ENCODE measurements at places on chromosomes 5 and 9.

DNA sequence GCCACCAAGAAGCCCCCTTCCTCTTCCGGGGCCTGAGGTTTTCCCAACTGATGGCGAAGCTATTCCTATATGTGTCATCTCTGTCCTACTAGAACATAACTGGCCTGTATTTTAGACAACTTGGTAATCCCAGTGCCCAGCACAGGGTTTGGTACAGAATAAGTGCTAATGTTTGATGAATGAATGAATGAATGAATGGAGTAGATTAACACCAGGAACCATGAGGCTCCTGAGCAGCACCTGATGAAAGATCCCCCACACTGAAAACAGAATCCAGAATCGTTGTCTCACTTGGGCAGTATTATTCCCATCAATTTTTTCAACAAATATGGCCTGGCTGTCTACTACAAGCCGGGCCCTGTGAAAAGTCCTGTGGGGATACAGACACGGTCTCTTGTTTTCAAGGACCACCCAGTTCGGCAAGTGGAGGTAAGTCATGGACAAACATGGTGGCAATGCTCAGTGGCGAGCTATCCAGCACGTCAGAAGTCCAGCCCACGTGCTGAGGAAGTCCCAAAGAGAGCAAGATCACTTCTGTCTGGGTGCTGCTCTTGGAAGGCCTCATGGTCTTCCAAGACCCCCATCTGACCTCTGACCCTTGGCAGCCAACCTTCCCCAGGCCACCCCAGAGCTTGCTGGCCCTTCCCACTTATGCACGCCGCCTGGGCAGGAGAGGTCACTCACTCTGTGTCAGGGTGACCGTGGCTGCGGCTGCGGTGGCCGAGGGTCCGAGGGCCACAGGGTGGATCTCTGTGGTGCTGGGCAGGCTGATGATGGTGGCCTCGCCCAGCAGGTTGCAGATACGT lies 1.0 kb downstream of the NAIF1 start:
- DNase-seq = no peak

- no peak for DNase-seq
Measured at GRCh38 chr9:118463419-118463818, 759.2 kb downstream of the TLR4 start.

DNA sequence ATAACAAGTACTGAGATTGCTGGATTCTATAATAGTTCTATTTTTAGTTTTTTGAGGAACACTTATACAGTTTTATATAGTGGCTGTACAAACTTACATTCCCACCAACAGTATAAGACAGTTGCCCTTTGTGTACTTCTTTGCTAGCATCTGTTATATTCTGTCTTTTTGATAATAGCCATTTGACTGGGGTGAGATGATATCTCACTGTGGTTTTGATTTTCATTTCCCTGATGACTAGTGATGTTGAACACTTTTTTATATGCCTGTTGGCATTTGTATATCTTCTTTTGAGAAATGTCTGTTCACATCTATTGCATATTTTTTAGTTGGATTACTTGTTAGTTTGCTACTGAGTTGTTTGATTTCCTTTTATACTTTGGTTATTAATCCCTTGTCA lies 204.1 kb upstream of the SMC2 start:
- no peak for DNase-seq

DNA sequence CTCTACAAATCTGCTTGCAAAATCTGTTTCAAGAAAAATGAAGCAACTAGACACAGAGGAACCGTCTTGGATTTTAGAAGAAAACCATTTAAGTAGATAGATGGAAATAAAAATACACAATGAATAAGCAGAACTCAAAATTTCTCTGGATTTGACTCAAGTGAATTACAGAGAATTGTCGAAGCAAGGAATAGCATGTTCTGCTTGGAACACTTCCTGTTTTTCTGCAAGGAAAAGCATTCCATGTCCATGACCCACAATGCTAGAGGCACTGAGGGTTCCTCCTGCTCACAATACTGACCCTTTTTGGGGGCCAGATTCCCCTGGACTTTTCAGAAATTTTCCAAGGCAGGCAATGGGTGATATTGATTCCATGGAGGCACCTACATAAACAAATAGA lies 29.8 kb downstream of the PRUNE2 start:
- no peak for DNase-seq

DNA sequence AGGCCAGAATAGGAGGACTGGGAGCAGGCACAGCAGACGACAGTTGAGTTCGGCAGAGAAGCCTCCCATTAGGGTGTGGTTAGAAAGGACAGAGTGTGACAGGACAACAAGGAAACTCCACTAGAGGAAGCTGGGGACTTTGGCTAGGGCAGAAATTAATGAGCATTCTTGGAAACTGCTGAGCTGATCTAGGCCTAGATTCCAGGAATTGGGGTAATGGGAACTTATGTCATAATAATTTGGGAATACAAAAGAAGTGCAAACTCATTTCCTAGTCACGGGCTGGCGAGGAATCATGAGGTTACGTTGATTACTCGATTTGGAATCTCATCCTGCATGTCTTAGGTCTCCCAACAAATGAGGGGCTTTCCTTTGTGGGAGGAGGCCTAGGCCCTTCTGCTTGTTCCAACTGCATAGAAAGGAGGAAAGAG lies 144.6 kb upstream of the RPS23 start:
- no peak for DNase-seq

GRCh38 chr5:31537851-31538250 lies 5.8 kb downstream of the C5orf22 start:
- DNase-seq = no peak

GRCh38 chr5:118548761-118549720 lies 439.3 kb downstream of the DTWD2 start:
- no peak for DNase-seq

- DNase-seq = no peak
Measured at GRCh38 chr5:75089137-75089536, 36.8 kb upstream of the GCNT4 start.

- DNase-seq = no peak
Measured at GRCh38 chr9:77440057-77440456, 208.1 kb downstream of the GNA14 start.

- no peak for DNase-seq
Measured at GRCh38 chr5:21791304-21791703, 1061.8 kb downstream of the CDH12 start.

DNA sequence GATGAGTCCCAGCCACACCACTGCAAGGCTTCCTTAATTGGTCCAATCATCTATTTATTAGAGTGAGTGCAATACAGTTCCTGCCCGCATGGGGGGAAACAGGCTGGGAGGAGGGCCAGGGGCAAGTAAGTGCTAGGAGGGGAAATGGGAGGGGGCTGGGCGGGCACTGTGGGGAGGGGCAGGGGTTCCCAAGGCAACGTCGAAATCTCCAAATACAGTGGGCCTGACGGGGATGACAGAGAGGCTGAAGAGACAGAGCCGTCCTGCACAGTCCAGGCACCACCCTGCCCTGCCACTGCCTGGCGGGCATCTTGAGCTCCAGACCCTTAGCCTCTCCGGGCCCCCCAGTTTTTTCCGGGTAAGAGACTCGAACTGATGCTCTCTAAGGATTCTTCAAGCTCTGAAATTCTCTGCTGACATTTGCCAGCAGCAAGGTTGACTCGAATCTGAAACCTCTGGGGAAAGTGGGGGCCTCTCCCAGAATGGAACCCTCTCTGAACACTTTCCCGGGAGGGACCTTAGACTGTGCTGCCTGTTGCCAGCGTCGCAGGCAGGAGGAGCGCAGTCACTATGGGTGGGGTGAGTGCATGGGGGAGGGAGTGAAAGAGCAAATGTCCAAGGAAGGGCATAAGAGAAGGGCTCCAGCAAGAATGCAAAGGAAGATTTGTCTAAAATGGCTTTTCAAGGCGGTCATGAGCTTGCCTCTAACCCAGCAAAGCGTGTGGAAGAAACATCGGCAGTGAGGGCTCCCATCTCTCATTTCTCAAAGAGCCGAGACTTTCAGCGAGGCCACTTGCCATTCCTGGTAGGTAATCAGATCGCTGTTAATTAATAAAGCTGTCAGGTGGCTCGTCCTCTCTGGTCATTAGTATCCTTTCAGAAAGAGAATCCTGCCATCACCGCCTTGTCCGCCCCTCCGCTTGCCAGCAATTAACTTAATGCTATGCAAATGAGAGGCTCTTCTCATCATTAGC lies 99.0 kb downstream of the GTF3C4 start:
- DNase-seq = peak; percentile 52

DNA sequence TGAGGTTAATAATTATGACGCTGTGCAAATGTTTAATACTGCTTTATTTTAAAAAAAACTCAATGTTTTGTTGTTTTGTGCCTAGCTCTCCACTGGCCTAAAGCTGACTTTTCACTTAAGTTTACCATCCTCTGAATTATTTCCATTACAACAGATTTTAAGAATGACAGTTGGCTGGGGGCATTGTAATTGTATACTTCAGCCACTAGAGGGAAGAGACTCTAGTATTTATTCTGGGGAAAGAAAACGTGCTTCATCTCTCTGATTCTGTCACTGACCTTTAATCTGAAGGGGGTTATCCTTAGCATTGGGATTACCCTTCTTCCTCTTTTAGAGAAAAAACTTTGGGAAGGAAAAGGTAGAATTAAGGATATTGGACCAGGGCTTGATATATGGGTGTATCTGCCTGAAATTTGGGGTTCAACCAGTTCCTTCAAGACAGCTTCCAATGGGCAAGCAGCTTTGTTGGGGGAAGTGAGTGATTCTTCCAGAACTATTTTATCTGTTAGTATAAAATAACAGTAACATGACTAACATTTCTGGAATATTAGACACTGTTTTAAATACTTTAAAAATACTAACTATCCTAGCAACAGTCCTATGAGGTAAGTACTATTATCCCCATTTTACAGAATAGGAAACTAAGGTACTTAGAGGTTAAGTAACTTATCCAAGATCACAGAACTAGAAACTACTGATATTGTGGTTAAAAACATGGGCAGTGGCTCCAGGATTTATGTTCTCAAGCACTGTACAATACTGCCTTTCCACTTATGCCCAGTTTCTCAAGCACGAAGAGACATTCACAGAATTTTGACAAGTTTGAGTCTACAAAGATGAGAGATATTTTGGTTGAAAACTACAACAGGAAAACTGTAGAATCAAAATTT lies 208.4 kb downstream of the CD180 start:
- DNase-seq = no peak

- DNase-seq = no peak
Measured at GRCh38 chr9:121886759-121887485, 206.2 kb downstream of the TTLL11 start.

- DNase-seq = peak; percentile 51
Measured at GRCh38 chr5:124628721-124629596, 117.5 kb downstream of the ZNF608 start.

- DNase-seq = no peak
Measured at GRCh38 chr9:124122321-124122720, 110.8 kb downstream of the LHX2 start.

DNA sequence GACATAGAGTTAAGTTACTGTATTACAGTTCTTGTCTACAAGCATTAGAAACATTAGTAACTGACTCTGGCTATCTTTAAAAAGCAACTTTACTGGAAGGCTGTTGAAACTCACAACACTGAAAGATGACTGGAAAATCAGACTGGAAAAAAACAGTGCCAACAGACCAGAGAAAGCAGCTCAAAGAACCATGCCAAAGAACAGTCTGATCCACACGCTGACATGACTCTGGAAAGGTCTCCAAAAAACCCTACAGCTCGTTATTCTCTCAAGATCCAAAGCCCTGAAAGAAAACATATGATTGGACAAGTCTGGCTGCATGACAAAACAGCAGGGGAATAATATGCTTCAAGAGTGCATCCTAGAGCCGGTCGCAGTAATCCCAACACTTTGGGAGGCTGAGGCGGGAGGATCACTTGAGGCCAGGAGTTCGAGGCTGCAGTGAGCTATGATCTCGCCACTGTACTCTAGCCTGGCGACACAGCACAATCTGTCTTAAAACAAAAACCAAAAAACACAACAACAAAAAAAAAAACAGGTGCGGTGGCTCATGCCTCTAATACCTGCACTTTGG lies 5.6 kb downstream of the GOLPH3 start:
- no peak for DNase-seq

DNA sequence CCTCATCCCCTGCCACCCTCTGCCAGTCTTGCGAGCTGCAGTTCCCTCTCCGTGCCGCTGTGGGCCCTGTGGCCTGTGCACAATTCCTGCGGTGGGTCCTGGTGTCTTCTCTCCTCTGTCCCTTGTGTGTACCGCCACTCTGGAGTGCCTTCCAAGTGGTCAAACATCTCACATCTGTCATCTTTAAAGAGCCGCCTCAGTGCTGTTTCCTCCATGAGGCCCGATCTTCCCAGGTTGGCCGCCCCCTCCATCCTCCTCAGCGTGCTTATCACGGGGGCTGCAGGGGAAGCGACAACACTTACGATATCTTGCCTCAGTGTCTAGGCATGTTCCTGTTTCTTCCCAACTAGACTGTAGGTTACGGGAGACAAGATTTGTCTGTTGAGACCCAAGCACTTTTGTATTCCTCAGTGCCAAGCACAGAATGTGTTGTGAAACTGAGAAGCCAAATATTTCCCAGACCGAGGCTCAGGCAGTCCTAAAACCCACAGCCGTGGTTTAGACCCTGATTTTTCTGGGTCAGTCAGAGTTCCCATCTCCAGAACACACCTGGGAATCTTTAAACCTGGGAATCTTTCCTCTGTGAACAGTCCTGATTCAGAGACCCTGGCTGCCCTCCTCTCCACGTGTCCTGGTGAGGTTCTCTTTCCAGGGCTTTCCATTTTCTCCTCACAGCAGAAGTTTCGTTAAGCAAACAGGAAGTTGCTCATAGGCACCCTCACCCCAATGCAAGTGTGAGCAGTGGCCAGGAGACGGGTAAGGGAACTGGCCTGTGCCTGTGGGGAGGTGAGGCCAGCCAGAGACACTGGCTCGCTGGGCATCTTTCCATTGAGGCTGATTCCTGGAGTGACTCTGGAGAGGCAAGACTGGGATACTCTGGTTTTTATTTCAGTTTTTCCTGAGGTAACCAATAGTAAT lies 28.8 kb downstream of the SLC46A2 start:
- peak; percentile 5 for DNase-seq

DNA sequence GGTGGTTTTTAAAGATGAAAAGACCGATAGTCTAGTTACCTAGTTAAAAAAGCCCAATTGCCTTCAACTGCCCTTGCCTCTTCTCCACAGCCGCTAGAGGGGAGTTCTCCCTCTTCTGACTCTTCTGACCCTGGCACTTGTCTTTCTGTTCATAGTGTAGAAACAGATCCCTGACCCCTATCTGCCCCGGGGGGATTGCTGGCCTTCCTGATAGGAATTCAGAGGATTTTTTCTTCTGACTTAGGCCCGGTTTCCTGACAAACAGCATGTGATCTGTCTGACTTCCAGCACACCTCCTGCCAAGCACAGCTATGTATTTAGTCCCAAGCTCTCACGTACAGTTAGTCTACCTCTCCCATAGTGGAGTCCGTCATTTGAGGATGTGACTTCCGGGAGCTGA lies 5.0 kb upstream of the TMEM268 start:
- no peak for DNase-seq
